Activated T-helper 9 cell treated with anti-CD3 and anti-CD28 coated beads, Interleukin-2, amount 50 U/mL, for 16 hours (primary cell): ENCODE measurements at places on chromosomes 11 and 22.
A peak's percentile ranks its signal among the peaks of the same experiment; 100 is the strongest.

- DNase-seq: no peak
These were observed 191.1 kb upstream of the ARHGAP20 start for GRCh38 chr11:110903378-110903777.

DNA sequence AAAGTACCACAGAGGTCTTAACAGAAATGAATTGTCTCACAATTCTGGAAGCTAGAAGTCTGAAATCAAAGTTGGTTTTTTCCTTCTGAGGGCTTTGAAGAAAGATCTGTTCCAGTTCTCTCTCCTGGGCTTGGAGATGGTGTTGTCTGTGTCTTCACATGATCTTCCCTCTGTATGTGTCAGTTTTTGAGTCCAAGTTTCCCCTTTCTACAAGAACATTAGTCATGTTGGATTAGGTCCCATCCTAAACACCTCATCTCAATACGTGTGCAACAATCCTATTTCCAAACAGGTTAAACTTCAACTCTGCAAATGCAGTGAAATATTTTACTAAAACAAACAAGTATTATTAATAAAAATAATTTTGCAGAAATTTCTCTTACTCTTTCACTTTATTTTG is 3.1 kb upstream of the PTS start:
- DNase-seq: no peak

DNA sequence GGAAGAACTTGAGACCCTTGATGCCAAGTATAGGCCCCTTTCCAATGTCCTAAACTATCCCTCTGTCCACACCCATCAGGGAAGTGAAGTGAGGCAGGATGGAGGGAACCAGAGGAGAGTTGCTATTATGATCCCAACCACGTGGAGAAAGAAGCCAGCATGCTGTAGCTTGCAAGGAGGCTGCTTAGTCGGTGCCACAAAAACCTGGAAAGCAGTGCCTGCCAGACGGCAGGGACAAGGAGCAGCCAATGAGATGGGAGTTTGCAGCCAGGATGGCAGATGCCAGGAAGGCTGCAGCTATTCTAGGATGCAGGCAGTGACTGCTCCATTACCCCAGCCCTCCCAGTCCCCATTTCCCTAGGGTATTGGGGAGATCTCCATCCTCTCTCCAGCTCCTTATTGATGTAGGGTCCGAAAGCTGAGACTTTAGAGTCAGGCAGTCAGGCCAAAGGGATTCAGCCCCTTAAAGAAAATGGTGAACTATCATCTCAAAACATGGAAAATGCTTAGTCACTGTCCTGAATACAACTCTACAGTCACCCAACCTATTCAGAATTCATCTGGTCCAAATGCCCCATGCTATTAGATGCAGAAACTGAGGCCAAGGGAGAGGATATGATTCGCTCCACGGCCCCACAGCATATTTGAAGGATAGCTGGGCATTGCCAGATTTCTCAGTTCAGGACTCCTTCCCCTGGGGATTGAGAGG is 18.4 kb upstream of the LRRC55 start:
- DNase-seq: no peak

GRCh38 chr11:64762674-64763525 is 3.1 kb upstream of the PYGM start:
- DNase-seq: no peak

DNA sequence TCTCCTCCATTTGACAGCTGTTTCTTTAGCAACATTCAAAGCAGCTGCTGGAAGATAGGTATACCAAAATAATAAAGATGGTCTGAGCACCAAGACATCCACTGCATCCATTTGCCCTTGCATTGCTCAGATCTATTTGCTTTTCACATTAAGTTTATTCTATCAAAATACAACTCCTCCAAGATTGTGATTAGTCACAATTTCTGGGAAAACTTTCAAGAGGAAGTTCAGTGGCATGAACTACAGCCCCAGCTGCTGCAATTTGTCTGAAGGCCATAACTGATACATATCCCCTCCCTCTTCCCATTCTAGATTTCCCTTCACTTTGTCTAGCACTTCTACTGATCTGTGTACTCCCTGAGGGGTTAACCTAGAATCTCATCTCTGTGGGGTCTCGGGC is 117.5 kb upstream of the CEP126 start:
- DNase-seq: no peak

DNA sequence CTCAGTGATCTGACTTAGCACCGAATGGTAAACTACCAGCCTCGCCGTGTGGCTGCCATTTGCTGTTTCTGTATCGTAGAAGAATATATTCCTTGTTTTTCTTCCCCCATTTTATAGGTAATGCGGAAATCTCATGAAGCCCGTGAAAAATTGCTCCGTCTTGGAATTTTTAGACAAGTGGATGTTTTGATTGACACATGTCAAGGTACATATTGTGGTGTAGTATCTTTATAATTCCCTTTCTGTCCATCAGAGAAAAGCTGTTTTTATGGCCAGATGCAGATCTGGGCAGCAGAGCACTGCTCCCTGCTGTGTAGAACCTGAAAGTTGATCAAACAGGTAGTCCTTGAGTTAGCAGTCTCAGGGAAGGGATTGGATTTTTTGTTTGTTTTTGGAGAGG is 13.4 kb downstream of the SAMM50 start:
- no peak for DNase-seq

DNA sequence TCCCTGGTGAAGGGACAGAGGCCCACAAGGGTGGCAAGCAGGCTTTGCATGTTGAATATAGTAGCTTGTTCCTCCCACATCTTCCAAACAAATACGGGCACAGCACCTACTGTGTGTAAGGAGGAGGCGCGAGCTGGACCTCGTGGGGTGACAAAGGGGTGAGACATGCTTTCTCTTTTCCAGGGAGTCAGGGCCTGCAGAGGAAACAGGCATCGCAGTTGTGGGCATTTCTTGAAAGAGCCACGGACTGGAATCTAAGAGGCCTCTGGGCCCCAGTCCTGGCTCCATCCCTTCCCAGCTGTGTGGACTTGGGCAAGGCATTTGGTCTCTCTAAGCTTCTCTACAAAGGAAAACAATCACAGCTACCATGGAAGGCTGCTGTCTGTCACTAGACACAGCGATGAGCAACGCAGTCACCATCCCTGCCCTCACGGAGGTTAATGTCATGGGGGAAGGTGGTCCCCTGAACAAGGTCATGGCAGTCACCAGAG is 13.0 kb upstream of the CDC42EP1 start:
- DNase-seq: no peak

DNA sequence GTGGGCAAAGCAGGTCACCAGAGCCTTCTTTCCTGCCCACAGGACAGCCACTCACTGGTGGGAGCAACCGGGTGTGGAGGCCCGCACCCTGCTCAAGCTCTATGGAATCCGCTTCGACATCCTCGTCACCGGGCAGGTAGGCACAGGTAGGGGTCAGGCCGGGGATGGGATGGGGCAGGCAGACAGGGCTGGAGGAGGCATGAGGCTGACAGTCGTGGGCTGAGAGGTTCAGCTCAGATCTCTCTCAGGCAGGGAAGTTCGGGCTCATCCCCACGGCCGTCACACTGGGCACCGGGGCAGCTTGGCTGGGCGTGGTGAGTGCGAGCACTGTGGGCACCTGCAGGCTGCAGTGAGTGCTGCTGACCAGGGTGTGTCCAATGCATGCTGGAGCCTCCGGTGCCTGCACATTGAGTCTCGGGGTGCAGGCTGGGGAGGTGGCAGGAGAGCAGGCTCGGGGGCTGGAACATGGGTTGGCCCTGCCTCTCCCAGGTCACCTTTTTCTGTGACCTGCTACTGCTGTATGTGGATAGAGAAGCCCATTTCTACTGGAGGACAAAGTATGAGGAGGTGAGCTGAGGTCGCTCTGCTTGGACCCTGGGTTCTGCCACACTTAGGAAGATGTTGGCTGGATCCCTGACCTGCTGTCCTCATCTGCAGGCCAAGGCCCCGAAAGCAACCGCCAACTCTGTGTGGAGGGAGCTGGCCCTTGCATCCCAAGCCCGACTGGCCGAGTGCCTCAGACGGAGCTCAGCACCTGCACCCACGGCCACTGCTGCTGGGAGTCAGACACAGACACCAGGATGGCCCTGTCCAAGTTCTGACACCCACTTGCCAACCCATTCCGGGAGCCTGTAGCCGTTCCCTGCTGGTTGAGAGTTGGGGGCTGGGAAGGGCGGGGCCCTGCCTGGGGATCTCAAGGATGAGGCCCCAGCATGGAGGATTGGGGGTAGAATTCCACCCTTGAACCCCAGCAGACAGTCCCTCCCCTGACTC is 6.3 kb downstream of the SLC7A4 start:
- no peak for DNase-seq

DNA sequence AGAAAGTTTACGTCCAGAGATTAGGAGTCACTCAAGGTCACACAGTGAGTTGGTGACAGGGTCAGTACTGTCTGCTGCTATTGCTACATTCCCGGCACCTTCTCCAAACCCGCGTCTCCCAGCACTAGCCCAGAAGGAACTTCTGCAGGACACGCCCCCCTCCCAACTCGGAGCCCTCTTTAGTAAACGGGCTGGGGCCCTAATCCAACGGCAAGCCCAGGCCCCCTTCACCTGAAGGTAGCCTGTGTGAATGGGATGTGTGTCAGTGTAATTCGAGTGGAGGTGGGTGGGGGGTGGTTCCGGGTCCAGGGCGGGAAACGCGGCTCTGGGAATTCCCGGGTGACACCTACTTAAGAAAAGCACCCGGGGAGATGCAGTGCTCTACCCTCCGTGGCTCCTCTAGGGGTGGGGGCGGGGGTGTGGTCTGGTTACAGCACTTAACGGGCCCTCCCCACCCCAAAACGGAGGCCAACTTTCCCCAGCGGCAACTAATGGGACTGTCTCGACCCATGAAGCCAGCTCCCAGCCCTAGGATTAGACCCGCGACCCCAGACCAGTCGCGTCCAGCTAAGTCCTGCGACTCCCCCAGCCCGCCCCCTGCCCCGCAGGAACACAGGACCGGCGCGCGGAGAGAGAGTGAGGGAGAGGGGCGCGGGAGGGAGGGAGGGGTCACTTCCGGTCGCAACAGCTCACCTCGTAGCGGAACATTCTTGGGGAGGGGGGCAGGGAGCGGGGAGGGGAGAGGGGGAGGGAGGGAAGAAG is 468 bp downstream of the PATL1 start:
- peak; percentile 65 for DNase-seq

GRCh38 chr11:8390851-8391612 is 127.4 kb upstream of the LMO1 start:
- DNase-seq: no peak

DNA sequence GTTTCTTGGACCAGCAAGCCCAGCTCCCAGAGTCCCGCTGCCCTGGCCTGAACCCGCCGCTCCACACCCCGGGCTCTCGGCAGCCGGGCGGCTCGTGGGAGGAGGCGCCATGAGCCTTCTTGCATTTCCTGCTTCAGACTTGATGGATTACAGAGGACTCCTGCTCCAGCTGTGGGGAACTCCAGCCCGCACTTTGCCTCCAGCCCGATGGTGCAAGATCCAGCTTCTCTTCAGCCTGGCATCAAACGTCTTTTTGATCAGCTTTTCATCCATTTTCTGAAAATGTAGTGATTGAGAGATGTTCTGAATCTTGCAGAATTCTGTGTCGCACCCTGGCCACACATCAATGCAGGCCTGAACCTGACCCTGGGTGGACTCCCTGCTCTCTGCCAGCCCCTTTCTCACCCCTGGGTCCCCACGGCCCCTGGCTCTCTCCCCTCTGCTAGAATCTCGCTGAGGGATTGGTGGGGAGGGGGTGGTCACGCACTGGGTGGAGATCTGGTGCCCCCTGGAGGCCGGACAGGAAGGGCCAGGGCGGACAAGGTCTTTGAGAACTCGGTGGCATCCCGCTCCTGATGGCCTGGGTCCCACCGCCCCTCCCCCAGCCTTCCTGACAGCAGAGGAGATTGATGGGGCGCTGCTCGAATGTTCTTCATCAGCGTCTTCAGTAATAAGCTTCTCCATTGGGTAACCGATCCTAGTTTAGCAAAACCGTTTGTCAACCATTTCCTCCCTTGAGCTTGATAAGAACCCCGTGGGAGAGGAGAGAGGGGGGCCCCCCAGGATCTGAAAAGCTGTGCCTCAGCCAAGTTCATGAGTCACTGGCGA is 12.1 kb upstream of the NFAM1 start:
- DNase-seq: peak; percentile 64

- DNase-seq: no peak
These were observed 115.3 kb upstream of the SLC5A12 start for GRCh38 chr11:26837154-26837553.

GRCh38 chr11:64900263-64900678 is 16.7 kb downstream of the ATG2A start:
- DNase-seq: peak; percentile 56
